ENCODE measurements at places on chromosomes 12 and 14.
A peak's percentile ranks its signal among the peaks of the same experiment; 100 is the strongest.

- DNase-seq = no peak
Measured at GRCh38 chr14:99916091-99916383, 122.8 kb downstream of the EML1 start.

- peak; percentile 23 for DNase-seq
Measured at GRCh38 chr12:99984271-99985128, at the start of gene ANKS1B. Gene ANKS1B (minus strand): TSS chr12:99984936. CDS start chr12:99984237, 699 bp downstream.

DNA sequence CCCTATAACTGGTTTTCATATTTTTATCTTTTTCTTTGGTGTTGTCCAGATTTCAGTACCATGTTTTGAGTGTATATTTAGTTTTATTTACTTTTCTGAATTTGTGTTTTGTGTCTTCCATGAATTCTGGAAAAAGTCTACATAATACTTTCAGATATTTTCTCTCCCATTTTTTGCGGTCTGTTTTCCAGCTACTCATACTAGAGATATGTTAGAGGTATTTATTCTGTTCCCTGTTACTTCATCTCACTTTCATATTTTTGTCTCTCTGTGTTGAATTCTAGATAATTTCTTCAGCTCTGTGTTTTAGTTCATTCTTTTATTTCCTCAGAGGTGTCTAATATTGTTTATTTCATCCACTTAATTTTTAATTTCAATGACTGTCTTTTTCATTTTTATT, 74.2 kb downstream of the IFT81 start:
- no peak for DNase-seq

- DNase-seq = no peak
Measured at GRCh38 chr12:21751517-21751916, 23.0 kb downstream of the KCNJ8 start.

GRCh38 chr12:21223930-21224329, 92.9 kb downstream of the SLCO1B1 start:
- no peak for DNase-seq
